ENCODE measurements at places on chromosomes 7 and 10. TPM values are rescaled to one million over a fixed set of nuclear protein-coding genes. Genes with fewer than 3 reads are reported as not detected.

The CFAP43 gene
- polyA plus RNA-seq = 0.70 TPM

The CUBN gene
- 1.4 TPM for polyA plus RNA-seq

The STEAP2 gene
- 6.4 TPM for polyA plus RNA-seq

The PTPRN2 gene
- polyA plus RNA-seq = 3.3 TPM

The TBX20 gene
- 0.13 TPM for polyA plus RNA-seq

The HERC4 gene
- polyA plus RNA-seq = 39.5 TPM

The ELAPOR2 gene
- 2.3 TPM for polyA plus RNA-seq

The FAM25G gene
- polyA plus RNA-seq = not detected

The DIP2C gene
- 5.9 TPM for polyA plus RNA-seq

The FBXO24 gene
- 0.16 TPM for polyA plus RNA-seq

Measured in adrenal gland (tissue), 19 donors.